ENCODE measurements at places on chromosomes 1 and 21. TPM values are rescaled to one million over a fixed set of nuclear protein-coding genes. Genes with fewer than 3 reads are reported as not detected.

DNA sequence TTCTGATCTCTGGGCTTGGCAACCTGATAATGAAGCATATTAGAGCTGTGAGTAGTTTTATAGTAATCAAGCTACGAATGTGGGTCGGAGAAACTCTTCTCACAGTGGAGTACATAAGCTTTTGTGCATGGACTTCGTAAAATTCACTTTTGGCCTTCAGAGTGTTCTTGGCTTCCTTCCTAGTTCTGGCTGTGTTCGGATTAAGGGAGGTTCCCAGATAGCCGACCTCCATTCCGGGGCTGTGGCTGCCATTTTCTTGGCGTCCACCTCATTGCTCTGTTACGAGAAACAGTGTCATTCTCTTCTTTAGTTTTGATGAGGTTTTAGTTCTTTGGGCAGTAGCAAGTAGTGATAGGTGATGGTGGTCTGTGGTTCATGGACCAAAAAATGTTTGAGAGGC is 26.3 kb downstream of the CAMTA1 start:
- no peak for DNase-seq

SSBP3 gene
- 98.8 TPM for total RNA-seq

- no peak for DNase-seq
Observed at GRCh38 chr1:65791396-65791795, 1.3 kb upstream of the PDE4B start.

UTS2 gene
- not detected for total RNA-seq

DNA sequence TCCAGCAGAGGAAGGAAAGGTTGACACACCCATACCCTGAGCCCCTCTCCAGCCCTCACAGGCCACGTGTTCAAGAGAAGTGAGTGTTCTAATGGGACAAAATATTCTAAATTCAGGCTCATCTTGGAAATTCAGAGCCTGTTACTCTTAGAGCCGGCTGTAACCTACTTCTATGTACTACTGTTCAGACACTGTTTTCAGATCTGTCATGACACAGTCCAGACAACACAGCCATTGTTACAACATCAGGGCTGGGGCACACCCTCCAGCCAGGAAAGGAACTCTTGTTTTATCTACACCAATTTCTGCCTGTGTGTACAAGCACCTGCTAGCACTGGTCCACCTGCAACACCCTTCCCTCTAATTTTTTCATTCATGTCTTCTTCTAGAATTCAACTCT is 145.4 kb upstream of the C8B start:
- no peak for DNase-seq

DNA sequence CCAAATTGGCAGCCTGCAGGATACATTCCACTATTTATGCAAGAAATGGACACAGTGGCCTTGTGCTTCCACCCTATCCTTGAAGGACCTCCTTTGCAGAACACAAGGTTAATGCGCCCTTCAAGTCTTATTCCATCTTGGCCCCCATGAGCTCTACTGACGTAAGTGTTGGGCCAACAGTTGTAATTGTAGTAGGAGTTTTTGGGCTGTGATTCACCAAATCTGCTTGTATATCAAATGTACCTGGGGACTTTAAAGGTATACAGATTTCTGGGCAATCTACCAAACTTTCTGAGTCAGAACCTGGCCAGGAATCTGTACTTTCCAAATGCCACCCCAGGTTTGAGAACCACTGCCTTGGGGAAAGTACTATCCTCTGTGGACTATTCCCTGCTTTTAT is 100.9 kb upstream of the MARK1 start:
- DNase-seq = no peak
